Activated T-helper 2 cell treated with anti-CD3 and anti-CD28 coated beads, Interferon-gamma antibody, Interleukin-2, Interleukin-4, amounts not matched to agents 10 μg/mL and 5 μg/mL and 100 μg/mL, durations not matched to agents 14 hours and 24 hours and 36 hours (primary cell): ENCODE measurements at places on chromosomes 3 and 15.

- no peak for DNase-seq
Observed at GRCh38 chr15:47932261-47932660, 188.5 kb upstream of the SLC24A5 start.

DNA sequence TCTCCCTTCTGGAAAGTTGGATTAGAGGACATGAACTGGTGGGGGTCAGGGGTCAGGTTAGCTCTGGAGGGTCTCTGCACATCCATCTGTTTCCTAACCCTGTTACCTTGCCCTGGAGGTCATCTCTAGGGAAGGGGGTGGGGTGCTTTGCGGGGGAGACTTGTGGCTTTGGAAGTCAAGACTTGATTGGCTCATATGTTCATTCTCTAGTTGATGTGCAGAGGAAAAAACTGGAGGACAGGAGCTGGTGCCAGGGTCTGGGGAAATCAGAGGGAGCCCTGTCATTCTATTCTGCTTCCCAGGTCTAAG lies 42.9 kb upstream of the ROPN1 start:
- DNase-seq, result no peak

GRCh38 chr3:134018850-134019249 lies 10.9 kb downstream of the SLCO2A1 start:
- no peak for DNase-seq

- DNase-seq, result no peak
Observed at GRCh38 chr15:98289747-98290146, 329.2 kb downstream of the ARRDC4 start.

- no peak for DNase-seq
Observed at GRCh38 chr15:96515371-96515770, 184.9 kb downstream of the NR2F2 start.

DNA sequence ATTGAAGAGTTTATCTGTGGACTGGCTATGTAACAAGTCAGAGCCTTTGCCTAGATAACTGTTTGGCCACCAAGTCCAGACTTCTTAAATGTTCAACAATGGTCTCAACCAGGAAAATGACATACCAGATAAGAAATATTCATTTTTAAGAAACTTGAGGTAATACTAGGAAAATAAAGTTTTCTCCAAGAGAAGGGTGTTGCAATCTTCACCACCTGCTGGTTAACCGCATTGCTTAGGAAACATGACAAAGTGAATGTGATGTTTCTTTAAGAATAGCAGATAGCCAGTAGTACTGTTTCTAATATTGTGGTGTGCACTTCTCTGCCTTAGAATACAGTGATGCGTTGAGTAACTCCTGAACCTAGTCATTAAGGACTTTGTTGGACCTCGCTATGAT lies 321.5 kb upstream of the CADM2 start:
- DNase-seq, result no peak

- DNase-seq, result no peak
Observed at GRCh38 chr3:33277193-33277882, at the start of gene FBXL2. Gene FBXL2 (plus strand): TSS chr3:33277442. CDS start chr3:33277513, 71 bp downstream.

DNA sequence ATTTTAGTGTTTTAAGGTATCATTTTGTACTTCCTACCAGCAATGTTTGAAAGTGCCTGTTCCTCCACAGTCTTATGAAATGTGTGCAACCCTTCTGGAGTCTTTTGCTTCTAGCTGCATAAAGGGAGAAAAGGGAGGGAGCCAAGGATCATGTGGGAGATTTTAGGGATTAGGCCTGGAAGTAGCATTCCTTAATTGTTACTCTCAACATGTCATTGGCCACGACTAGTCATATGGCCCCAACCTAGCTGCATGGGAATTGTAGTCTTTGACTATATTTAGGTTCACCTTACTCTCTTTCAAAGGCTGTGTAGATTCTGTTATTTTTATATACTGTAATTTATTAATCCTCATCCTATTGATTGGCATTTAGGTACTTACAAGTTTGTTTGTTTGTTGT lies 14.9 kb downstream of the CRTAP start:
- DNase-seq, result no peak

GRCh38 chr3:133474251-133474801 lies 74.5 kb downstream of the BFSP2 start:
- DNase-seq, result no peak

GRCh38 chr15:83871808-83872559 lies 218.1 kb downstream of the ADAMTSL3 start:
- no peak for DNase-seq

- DNase-seq, result no peak
Observed at GRCh38 chr15:23074684-23075083, 35.3 kb upstream of the TUBGCP5 start.

- DNase-seq, result no peak
Observed at GRCh38 chr3:181534781-181535221, 176.9 kb upstream of the SOX2 start.

GRCh38 chr3:108311797-108312196 lies 15.4 kb downstream of the HHLA2 start:
- DNase-seq, result no peak

- no peak for DNase-seq
Observed at GRCh38 chr3:102038477-102039142, 189.3 kb downstream of the NFKBIZ start.

- no peak for DNase-seq
Observed at GRCh38 chr3:149276619-149277018, 55.0 kb upstream of the CP start.

DNA sequence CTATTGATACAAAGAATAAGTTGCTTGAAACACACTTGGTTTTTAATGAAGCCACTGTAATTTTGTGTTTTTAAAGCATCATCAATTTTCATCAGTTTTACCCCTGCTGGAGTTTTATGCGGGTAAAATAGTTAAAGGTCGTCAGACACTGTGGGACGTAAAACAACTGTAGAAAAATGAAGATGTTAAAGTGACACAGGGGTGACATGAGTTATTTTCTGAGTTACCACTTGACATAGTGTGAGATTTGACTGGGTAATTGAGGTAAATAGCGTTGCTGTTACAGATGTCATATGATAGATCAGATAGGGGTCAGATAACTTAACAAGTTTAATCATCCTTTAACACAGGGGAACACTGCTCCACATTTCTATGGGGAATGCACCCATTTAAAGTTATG lies 297.6 kb downstream of the CHL1 start:
- no peak for DNase-seq

- DNase-seq, result no peak
Observed at GRCh38 chr3:30462721-30463470, 143.5 kb upstream of the TGFBR2 start.

- no peak for DNase-seq
Observed at GRCh38 chr3:149909923-149910322, 60.8 kb downstream of the PFN2 start.

GRCh38 chr15:90862964-90863778 lies 5.2 kb upstream of the FURIN start:
- DNase-seq, result no peak

- DNase-seq, result no peak
Observed at GRCh38 chr3:69203631-69204314, 81.4 kb upstream of the LMOD3 start.

DNA sequence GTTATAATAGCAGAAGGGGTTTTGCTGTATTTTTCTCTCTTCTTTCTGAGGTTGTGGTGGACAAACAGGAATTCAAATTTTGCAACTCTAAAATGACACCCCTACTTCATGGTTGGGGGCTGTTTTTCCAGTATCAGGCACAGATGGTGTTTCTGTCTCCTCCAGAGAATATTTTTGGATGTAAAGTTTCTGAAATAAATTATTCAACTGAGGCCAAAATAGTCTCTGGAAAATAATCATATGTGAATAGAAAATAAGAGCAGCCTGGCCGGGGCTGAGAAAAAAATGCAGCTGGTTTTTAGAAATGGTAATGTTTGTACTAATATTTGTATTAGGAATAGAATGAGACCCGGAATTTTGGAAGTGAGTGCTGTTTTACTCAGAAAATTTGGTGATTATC lies 121.3 kb upstream of the ADAMTS9 start:
- no peak for DNase-seq

DNA sequence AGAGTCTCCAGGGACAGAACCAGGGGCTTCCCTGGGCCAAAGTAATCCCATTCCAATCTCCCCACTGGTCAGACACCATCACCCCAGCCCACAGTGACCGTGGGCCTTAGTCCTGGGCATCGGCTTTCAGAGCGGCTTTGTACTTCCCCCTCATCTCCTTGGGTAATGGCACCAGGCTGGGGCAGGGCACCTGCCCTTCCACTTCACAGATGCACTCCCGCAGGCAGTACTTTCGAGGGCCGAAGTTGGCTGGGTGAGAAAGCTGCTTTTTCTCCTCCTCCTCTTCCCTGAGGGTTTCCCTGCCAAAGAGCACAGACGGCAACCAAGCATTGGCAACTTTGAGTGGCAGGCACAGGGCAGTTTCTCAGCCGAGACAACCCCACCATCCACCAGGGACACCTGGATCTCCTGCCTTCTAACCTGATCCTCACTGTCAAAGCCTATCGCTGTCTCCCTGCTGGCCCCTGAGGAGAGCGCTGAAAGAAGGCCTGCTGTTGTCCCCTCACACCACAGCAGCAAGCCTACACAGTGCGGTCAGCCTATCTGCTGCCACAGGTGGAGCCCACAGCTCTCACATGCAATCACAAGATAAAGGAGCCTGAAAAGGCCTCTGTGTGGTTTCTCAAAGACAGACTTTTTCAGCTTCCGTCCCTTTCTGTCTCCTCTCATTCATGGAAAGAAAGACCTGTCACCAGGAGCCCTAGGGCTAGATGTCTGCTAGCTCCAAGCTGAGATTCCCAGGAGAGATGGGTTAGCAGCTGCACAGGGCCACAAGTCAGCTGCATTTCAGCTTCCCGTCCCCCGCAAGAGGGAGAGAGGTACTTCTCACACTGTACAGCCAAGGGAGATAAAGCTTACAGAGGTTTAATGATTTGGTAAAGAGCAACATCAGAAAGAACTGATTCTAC lies 12.5 kb downstream of the MRPS25 start:
- no peak for DNase-seq

DNA sequence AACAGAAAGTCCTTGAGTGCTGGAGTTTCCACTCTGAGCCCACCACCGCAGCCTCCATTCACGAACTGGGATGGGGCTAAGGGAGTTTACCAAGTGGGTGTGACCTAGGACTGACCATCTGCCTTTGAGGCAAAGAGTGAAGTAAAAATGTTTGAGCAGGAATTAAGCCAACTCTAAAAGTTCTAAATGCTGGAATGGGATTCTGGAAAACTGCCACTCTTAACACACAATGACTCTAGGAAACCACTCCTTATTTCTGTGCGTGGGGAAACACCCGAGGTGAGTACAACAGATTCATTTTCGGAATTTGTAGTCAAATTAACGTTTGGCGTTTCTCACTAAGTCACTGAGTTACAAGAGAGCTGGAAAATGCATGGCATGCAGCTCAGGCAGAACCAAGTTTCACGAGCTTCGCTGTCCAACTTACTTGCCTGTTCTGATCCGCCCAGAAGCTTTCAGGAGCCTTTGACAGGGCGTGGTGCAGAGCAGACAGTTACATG lies 31.6 kb downstream of the ISL2 start:
- no peak for DNase-seq

GRCh38 chr3:188788621-188789081 lies 383.1 kb upstream of the TPRG1 start:
- peak; percentile 42 for DNase-seq

DNA sequence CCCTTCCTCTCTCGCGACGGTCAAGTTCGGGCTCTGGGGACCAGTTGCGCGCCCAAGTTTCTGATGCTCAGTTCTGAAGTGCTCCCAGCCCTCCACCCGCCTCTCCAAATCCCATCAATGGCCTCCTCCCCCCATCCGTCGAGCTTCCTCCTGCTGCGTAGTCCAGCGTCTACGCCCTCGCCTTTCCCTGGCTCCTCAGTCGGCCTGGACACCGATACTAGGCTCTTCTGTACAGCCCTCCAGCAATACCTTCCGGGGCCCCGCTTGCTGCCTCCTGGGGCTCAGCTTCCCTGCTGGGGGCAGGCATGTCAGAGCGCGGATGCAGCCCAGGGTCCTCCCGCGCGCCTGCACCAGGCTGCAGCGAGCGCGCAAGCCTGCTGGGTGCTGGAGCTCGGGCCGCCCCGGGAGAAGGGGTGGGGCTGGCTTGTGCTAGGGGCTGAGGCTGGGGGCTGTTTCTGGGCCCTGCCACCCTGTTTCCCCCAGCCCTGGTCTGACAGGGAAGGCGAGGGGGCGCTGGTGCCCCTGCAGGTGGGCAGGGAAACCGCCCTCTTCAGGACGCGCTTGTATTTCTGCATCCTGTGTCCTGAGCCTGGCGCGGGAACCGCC lies 353.3 kb upstream of the SUCLG2 start:
- DNase-seq, result no peak

- no peak for DNase-seq
Observed at GRCh38 chr3:187718802-187719201, 16.4 kb upstream of the RTP2 start.

DNA sequence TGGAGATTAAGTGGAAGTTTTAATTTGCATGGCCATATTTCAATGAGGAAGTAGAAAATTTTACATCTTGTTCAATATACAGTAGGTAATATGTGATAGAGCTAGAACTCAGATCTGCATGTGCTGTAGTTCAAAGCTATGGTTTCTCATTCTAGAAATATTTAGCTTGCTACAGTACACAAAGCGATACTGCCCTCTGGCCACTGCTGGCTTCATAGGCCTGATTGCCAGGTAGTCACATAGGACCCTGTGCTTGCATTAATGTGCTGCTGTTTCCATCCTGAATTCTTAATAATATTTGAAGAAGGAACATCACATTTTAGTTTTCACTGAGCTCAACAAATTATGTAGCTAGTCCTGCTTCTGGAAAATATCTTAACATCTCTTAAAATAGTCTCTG lies 87.0 kb downstream of the PLSCR2 start:
- no peak for DNase-seq

- DNase-seq, result no peak
Observed at GRCh38 chr3:25354071-25354470, 74.0 kb upstream of the RARB start.

DNA sequence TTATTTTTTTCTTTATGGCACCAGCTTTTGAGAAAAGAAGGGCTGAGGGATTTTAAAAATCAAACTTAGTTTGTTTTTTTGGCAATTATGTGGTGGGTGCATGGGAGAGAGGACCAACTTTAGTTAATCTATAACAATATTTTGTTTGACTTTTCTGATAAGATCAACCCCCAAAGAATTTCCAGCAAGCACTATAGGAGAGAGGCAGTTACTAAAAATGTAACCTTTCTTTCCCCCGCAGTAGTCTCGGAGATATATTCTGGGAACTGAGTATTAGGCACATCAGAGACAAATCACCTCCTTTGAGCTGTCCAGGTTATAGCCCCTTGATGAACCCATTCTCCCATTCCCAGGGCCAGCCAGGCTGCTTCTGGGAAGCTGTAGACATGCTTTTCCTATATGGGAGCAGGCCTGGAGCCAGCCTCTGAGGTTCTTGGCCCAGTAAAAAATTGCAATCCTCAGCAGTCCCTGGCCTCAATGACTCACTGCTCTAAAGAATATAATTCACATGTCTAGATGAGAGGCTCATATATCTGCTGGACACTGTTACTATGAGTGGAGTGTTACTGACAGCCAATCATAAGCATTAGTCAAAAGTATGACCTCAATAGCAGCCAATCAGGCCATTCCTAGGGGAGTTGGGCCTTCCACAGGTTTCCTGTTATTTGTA lies 138.3 kb upstream of the AGBL1 start:
- DNase-seq, result no peak
